ENCODE measurements at places on chromosomes 2 and 18.

GRCh38 chr2:219175928-219176817 lies 552 bp downstream of the CNPPD1 start:
- peak; percentile 50 for DNase-seq

GRCh38 chr2:127700527-127701192 lies 637 bp upstream of the SFT2D3 start:
- no peak for DNase-seq

- no peak for DNase-seq
Measured at GRCh38 chr18:62925031-62925688, 209.8 kb downstream of the PHLPP1 start.

DNA sequence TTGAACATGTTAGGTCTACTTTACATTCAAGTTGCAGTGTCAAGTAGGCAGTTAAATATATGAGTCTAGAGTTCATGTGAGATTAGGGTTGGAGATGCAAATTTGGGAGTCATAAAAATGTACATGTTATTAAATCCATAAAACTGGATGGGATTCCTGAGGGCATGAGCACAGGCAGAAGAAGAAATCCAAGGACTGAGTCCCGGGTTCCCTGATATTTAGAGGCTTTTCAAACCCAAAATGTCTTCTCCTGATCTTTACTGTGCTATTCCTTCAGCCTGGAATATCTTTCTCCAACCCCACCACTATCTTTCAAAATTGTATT lies 23.3 kb upstream of the EXOC6B start:
- DNase-seq = no peak

DNA sequence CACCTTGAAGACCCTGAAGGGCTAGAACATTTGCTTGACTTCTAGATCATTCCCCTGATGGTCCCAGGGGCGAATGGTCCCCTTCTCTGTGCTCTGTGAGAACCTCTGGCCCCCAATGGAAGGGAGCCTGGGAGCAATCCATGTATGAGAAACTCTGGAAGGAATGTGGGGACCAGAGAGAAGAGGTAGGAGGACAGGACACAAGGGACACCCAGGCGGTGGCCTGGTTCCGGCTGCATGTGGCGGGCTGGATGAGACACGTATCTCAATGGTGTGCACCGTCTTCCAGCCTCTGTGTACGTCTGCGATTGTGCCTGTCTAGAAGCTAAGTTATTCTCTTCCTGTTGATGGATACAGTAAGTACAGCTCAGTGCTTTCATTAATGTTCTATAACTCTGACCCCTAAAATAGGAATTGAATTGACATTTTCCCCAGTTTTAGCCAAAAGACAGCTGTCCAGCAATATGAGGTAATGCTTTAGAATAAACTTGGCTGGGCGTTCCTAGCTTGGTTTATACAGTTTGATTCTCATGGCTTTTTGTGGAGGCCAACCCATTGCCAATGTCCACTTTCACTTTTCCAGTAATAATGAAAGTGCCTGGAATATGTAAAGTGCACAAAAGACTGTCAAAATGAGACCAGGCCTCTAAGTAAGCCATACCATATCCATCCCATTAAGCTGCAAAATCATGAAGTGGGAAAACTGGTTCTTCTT lies 30.1 kb upstream of the COPS8 start:
- DNase-seq = no peak

- DNase-seq = no peak
Measured at GRCh38 chr2:179995741-179996515, 11.2 kb downstream of the CWC22 start.

DNA sequence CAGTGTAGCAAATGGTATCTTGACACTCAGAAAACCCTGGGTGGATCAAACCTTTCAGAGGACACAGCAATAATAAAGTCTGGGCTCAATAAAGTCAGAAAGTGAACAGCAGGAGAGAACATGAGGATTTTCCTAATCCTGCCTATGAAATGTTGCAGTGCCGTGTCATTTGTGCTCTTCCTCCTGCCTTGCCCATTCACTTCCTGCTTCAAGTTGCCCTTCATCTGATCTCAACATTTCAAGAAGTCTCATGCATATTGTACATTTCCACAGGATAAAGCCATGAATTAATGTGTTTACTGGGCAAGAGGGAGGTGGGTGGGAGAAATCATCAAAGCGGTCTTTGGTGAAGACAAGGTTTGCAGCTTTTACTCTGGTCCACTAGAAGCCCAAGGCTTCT lies 51.1 kb upstream of the STPG4 start:
- no peak for DNase-seq

- DNase-seq = no peak
Measured at GRCh38 chr2:206368933-206369569, 74.3 kb upstream of the ADAM23 start.
